GM13976 (cell line): ENCODE measurements at places on chromosomes 5 and 9.

GRCh38 chr5:6833406-6833805 is 120.2 kb downstream of the TENT4A start:
- no peak for DNase-seq

GRCh38 chr9:3662671-3663070 is 136.9 kb upstream of the RFX3 start:
- DNase-seq, result no peak

GRCh38 chr5:25701936-25702335 is 1057.2 kb upstream of the CDH10 start:
- no peak for DNase-seq

DNA sequence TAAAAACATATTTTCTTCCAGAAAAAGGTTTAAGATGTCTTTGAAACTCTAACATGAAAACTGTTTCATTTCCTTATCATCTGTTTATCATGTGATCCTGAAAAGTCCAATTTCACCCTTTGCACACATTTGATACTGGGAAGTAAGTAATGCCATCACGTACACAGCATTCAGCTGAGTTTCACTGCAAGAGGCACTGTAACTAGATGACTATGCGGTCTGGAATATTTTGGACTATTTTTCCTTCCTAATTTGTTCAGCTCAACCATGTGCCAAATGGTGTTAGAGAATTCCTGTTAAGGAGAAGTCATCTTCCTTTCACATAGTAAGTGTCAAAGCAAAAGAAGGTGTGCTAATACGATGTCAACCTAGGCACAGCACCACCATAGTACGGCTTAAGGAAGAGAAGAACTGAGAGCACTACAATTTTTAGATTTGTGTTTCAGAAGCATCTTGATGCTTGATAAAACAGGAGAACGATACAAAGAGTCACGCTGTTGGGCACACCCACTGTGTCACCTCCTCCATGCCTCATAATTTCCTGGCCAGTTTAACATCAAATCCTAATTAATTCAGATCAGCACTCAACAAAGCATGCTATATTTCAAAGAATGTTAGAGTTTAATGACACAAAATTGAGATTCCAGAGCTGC is 77.5 kb downstream of the GNAQ start:
- DNase-seq, result no peak

GRCh38 chr9:115445655-115446054 is 327.7 kb upstream of the TNC start:
- no peak for DNase-seq

- DNase-seq, result no peak
Measured at GRCh38 chr5:97425511-97425910, 242.5 kb upstream of the RIOK2 start.

DNA sequence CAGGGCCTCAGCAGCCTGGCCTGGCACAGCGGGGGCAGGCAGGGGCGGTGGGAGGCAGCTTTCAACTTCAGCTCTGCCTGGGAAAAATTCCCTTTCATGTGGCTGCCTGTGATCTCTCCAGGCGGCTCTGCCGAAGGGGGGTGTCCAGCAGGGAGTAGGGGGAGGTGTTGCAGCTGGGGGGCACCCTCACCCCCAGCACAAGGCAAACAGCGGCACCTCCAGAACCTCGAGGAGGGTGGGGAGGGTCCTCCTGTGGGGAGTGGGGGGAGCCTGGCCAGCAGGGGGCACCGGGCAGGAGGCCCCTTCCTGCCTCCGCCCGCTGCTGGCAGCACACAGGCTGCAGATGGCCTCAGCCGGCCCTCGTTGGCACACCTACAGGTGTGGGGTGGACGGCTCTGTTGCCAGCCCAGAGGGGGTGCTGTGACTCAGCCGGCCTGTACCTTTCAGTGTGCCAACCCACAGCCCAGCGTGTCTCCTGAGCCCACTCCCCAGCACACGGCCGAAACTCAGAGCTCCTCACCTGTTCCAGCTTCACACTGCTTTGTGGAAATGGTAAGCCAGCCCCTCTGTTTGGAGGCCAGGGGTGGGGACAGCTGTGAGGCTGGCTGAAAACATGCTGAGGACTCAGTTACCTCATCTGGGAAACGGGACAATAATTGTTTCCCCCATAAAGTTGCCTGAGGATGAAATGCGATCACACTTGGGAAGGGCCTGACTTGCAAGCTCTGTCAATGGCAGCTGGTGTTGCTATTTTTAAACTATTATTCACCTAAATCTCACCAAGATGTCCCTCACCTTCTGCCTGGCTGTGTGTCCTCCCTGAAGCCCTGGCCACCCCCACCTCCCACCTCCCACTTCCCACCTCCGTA is 37.0 kb downstream of the CXXC5 start:
- no peak for DNase-seq

DNA sequence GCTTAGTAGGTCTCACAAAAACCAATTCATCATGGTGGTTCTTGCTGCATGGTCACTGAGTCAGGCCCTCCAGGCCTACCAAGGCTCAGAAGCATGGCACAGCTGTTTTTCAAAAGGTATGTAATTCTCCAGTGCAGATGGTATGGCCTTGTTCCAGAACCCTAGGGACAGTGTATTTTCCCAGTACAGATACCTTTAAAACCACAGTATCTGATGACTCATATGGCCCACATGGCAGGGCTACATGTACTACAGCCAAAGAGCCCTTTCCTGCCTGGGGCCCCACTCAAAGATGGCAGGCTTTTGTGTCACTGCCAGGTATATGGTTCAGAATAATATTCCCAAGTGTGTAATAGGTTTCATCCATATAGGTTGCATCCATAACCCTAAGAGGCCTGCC is 16.5 kb downstream of the CSF2 start:
- no peak for DNase-seq

DNA sequence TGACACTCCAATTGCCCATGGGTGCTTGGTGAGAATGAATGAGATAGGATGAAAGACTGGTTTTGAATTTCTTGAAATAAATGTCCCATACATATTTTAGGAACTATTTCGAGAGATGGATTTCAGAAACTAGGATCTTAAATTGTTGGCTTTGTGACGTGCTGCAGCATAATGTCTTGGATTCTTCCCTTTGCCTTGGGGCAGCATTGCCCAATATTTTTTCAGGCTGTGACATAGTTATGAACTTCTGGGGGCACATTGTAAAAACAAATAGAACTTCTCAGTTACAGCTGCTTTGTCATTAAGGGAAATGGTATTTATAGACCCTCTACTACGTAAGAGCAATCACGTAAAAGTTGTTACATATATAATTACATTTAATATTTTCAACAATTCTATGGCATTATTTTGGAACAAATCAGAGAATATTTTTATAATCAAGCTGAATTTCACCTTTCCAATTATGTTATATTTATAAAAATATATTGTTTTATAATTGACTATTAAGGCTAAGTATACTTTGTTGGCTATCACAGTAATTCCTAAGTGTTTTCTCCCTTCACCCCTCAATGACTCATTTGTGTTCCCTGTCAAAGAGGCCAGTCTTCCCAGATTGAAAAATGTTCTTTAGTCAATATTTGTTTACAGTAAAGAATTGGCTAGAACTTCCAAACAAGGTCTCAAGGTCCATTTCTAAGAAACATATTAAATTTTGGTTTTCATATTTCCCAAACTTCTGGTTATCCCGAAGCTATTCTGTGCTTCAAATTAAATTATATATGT is 1388.3 kb upstream of the ACO1 start:
- DNase-seq, result no peak

- no peak for DNase-seq
Measured at GRCh38 chr9:124818431-124819281, 34.6 kb upstream of the WDR38 start.

- DNase-seq, result peak; percentile 67
Measured at GRCh38 chr9:98087420-98088354, 31.2 kb downstream of the NANS start.

GRCh38 chr5:127022846-127023245 is 7.5 kb downstream of the MARCHF3 start:
- no peak for DNase-seq

GRCh38 chr9:134872482-134873231 is 8.0 kb upstream of the FCN2 start:
- no peak for DNase-seq

DNA sequence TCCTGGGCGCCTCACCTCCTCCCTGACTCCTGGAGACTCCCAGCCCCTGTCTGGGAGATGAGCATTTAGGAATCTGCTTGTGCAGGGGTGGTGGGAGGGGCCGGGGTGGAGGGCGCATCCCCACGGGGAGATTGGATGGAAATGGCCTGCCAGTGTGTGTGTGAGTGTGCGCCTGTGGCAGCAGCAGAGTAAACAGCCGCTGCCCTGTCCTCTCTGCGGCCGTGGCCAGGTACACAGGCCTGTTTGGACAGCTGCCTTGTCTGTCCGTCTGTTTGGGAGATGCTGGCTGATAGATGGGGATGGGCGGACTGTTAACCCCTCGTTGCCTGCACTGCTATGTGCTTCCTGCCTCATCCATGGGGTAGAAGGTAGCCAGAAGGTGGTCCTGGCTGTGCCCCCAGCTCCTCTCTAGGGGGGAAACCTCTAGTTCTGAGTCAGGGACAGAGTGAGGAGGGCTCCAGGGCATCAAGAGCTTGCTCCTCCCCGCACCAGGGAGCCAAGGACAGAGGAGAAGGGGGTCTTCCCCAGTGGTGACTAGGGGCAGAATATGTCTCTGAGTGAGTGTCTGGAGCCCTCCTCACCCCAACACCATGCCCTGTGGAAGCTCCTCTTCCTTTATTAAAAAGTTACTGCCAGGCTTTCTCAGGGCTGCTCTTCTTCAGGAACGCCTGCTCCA is 60.1 kb downstream of the LMX1B start:
- DNase-seq, result no peak

GRCh38 chr9:886886-887285 is 45.4 kb downstream of the DMRT1 start:
- no peak for DNase-seq

DNA sequence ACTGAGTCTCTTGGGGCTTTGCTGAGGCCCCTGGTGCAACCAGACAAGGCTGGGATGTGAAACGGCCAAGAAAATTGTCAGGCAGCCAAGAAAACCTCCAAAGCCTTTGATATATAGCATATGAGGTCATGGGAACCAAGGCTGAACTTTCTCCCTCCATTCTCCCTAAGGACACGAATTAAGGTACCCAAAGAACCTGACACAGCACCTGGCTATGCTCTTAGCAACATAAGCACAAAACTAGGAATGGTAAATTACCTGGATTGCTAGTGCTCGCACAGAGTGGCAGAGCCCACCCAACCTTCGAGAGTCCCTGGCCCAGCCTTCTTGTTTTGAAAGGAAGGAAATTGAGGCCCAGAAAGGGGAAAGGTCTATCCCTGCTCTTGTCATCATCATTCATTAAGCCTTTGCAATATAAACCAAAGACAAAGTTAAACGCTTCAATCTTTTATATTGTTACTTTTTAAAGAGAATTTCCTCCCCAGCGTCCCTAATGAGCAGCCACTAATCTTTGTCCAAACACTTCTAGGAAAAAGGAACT is 220.0 kb upstream of the NR4A3 start:
- DNase-seq, result no peak

DNA sequence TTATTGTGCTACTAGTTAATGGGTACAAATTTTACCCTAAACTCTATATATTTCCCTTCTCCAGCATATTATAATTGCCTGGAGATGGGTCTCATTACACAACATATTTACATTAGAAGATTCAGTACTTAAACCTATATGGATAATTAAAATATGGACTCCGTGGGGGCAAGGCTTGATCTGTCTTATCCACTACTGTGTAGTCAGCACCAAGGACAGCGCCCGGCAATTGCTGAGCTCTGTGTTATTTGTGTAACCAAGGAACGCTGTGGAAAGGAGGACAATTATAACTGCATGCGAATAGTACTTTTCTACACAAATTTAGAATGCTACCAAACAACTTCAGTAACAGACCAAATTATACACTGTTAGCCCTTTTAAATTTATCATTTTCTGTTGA is 77.7 kb downstream of the DNAH5 start:
- no peak for DNase-seq

DNA sequence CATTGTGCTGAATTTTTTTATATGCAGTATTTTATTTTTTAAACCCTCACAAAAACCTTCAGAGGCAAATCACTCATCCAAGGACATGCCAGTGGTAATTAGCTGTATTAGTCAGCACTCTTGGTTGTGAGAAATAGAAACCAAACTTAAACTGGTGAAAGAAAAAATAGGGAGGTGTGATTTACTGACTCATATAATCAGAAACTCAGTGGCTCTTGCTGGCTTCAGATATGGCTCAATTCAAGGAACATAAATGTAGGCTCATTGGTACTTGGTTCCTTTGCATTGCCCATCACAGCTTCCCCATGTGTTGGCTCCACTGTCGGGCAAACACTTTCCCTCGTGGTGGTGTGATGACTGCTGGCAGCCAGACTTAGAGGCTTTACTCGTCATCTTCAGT is 497.2 kb downstream of the MAT2B start:
- no peak for DNase-seq

- no peak for DNase-seq
Measured at GRCh38 chr5:127650022-127650421, 1.1 kb downstream of the CTXN3 start.

GRCh38 chr5:167489202-167489601 is 802.2 kb upstream of the WWC1 start:
- DNase-seq, result peak; percentile 38

- no peak for DNase-seq
Measured at GRCh38 chr9:121912812-121913627, 180.1 kb downstream of the TTLL11 start.

GRCh38 chr5:126899476-126899875 is 122.5 kb downstream of the LMNB1 start:
- DNase-seq, result no peak

DNA sequence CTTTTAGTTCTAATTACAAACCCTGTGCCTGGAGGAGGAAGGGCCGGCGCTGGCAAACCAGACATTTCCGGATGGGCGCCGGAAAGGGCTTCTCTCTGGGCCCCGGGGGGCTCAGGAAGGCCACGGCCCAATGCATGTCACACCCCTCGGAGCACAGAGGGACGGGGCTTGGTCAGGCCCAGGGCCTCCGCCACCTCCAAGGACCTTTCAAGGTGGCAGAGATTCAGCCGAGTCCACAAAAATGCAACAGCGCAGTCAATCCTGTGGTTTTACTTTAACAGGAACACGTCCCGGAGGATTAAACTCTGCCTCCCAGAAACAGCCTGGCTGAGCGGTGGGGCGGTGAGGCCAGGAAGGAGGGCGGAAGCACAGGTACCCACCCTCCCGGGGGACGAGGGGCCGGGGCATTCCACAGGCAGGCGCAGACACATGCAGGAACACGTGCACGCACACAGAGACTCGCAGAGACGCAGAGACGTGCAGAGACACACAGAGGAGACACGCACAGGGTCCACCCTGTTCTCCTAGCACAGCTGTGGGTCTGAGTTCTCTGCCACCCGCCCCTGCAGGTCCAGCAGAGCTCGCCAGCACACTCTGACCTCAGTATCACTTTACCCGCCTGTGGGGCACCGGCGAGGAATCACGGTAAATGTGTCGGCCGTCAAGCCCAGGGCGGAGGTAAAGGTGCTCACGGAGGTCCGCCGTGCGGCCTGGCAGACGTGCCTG is 23.0 kb downstream of the SLC9A3 start:
- DNase-seq, result no peak

GRCh38 chr9:34384368-34385165 is 7.9 kb upstream of the MYORG start:
- DNase-seq, result no peak

GRCh38 chr9:22141908-22142307 is 132.8 kb upstream of the CDKN2B start:
- DNase-seq, result no peak

GRCh38 chr5:139870677-139871076 is 75.1 kb downstream of the PSD2 start:
- DNase-seq, result no peak
